ENCODE measurements at places on chromosomes 3 and 15.

- DNase-seq: no peak
Observed at GRCh38 chr3:94349310-94349878, 286.5 kb downstream of the NSUN3 start.

- DNase-seq: no peak
Observed at GRCh38 chr15:27767918-27768640, 331.0 kb downstream of the OCA2 start.

DNA sequence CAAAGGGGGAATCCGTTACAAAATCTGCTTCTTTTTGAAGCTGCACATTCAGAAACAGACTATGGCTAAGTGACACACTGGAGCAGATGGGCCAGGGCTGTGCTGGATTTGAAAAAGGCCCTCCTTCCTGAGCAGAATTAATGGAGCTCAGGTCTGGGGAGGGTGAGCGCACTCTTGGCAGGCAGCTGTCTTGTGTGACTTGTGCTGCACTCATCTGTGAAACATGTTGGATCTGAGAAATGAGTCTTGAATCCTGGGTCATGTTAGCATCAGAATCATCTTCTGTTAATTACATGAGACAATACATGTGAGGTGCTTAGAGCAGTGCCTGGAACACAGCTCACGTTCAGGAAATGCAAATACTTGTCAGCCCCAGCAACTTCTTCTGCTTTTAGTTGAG, 219.6 kb downstream of the THSD4 start:
- no peak for DNase-seq

- no peak for DNase-seq
Observed at GRCh38 chr3:30871720-30872119, 22.7 kb downstream of the GADL1 start.

DNA sequence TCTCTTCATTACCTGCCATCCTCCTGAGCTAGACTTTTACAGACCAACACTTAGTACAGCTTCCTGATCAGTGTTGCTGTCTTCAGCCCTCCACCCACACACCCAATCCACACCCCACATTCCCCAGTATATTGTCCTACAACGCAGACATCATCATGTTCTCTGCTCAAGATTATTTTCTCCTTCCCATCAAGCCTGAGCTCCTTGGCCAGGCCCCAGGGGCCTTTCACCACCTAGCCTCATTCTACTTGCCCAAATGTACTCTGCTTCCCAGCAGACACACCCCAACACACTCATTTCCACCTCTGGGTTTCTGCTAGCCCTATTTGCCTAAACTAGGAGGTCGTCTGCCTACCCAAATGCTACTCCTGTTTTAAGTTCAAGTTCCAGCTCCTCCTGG, 37.0 kb downstream of the DAPK2 start:
- no peak for DNase-seq

GRCh38 chr3:170117134-170117533, 64.4 kb downstream of the PHC3 start:
- peak; percentile 4 for DNase-seq

GRCh38 chr3:162295323-162295983, 798.8 kb downstream of the OTOL1 start:
- DNase-seq: peak; percentile 38

GRCh38 chr15:44188795-44189194, 6.3 kb downstream of the FRMD5 start:
- no peak for DNase-seq

- peak; percentile 62 for DNase-seq
Observed at GRCh38 chr3:184685646-184686045, 26.2 kb downstream of the MAGEF1 start.

- DNase-seq: no peak
Observed at GRCh38 chr15:74013374-74013894, 18.9 kb downstream of the PML start.

GRCh38 chr3:147218965-147219364, 187.4 kb downstream of the ZIC4 start:
- no peak for DNase-seq
